ENCODE measurements at places on chromosomes 5 and 9. TPM values are rescaled to one million over a fixed set of nuclear protein-coding genes. Genes with fewer than 3 reads are reported as not detected.

Gene CCNI2
- total RNA-seq = not detected

Gene PCDHB14
- total RNA-seq = 0.55 TPM

DNA sequence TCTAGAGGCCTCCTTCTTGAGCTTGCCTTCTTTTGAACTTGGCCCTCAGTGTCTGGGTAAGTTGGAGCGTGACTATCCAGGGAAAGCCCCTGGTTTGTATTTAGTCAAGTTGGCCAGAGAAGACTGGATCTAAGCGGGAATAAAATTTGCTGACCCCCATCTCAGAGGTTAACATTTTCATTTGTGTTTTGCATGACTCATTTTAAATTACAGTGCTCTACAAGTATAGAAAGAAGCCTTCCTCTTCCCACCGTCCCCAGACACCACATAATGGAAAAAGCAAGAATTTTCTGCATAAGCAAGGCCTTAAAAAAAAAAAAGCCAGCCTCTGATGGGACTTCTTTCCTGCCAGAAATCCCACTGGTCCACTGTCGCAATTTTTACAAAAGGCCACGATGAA is 27.2 kb downstream of the PIK3R1 start:
- DNase-seq = no peak

Gene SLC6A3
- not detected for total RNA-seq

Gene MRPL22
- total RNA-seq = 46.4 TPM

Gene CATSPER3
- total RNA-seq = not detected

- no peak for DNase-seq
Observed at GRCh38 chr5:150301170-150301505, 1.6 kb downstream of the ARSI start.

All from G401 (cell line).